ENCODE measurements at places on chromosomes 6 and 20.

- no peak for DNase-seq
Observed at GRCh38 chr6:13500264-13500663, 12.9 kb upstream of the GFOD1 start.

DNA sequence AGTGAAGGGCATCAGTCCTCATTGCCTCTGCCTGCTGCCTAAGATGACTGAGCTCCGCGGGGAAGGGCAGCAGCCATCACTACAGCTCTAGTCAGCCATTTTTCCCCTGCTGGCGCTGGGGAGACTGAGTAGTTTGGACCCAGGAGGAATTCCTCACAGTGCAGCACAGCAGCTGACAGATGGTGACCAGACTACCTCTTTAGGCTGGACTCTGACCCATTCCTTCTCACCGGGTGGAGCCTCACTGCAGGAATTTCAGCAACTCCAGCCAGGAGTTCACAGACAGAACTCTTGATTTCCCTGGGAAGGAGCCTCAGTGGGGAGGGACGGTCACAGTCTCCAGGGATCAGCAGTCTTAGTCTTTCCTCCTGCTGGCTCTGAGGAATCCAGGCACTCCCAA lies 492.0 kb upstream of the MMS22L start:
- no peak for DNase-seq

- peak; percentile 51 for DNase-seq
Observed at GRCh38 chr6:151325075-151326050, 66.0 kb downstream of the ZBTB2 start.

DNA sequence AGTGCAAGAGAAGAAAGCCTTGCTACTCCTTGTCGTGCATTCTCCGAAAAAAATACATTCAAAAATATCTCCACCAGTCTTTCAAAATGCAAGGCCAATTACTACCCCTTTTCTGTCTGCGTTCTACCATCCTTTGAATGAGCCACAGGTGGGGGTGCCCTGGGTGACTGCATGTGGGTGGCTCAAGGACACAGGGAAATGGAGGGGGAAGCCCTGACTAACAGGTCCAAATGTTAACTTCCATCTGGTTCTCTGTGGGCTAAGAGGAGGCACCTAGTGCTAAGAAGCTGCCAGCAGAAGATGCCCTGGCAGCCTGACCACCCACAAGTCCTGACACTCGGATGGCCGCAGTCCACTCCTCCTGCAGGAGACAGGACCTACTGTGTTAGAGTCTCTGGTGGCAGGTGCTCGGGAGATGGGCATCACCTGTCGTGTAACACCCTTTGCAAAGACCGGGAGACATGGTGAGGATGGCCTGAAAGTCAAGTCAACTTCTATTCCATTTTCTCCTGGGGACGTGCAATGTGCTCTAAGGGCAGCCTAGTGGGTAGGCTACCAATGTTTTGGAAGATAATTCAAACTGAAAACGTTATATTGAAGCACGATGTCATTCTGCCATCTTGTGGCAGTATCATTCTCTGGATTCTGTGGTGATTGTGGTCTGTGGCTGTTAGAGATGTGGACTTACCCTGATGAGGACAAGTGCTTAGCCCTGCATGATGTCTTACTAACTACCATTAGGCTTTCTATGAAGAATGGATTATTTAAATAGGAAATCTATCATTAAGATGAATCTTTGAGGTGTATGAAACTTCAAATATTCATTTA lies 27.4 kb upstream of the IGF2R start:
- peak; percentile 34 for DNase-seq

- DNase-seq, result no peak
Observed at GRCh38 chr6:135465307-135465706, 32.2 kb downstream of the AHI1 start.
